Smooth muscle cell of the pulmonary artery (primary cell): ENCODE measurements at places on chromosomes 16 and 17. TPM values are rescaled to one million over a fixed set of nuclear protein-coding genes. Genes with fewer than 3 reads are reported as not detected.

The ZNF286A gene
- total RNA-seq: 25.3 and 37.9 TPM in 2 replicates

The SLFN14 gene
- not detected in 2 replicates for total RNA-seq

The EVPL gene
- under 0.01 and 0.10 TPM in 2 replicates for total RNA-seq

The PRR29 gene
- total RNA-seq: 0.20 and 1.2 TPM in 2 replicates

The NPLOC4 gene
- 91.2 and 127 TPM in 2 replicates for total RNA-seq

The FAM20A gene
- total RNA-seq: 0.17 and 8.7 TPM in 2 replicates

The CCL16 gene
- not detected in 2 replicates for total RNA-seq

The CCL15 gene
- total RNA-seq: not detected in 2 replicates

The SEPTIN12 gene
- total RNA-seq: not detected in 2 replicates
